ENCODE measurements at places on chromosomes 3 and 15.

GRCh38 chr3:150331978-150332568, 76.0 kb upstream of the TSC22D2 start:
- DNase-seq = no peak

- DNase-seq = no peak
Observed at GRCh38 chr3:134874737-134875413, 79.8 kb downstream of the EPHB1 start.

DNA sequence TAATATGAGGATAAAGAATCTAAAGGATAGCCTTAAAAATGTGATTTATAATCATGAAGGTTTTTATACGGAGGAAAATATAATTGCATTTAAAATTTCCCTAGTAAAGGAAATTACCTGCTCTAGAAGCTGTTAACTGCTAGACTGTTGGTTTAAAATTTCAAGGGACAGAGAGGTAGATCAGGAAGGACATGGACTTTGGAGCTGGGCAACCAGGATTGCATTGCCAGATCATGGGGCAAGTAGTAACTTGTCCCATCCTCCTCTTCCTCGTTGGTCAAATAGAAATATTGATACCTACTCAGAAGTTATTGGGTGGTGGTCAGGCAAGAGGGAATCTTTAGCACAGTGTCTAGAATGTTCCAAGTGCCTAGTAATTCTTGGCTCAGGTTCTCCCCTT, 525.1 kb downstream of the MFSD1 start:
- DNase-seq = no peak

DNA sequence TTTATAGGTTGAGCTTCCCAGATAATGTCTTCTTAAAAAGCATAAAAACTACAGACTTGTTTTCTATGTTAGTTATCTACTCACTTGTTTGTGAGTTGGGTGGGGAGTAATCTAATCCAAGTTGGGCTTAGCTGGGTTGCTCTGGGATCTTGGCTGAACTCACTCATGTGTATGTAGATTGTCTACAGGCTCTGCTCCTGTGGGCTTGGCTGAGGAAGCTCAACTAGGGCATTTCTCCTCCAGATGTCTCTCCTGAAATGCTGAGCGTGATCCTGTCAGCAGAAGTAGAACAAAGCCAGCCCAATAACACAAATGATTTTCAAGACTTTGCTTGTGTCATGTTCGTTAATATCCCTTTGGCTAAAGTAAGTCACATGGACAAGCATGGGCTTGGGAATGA, 17.3 kb downstream of the KCNH8 start:
- no peak for DNase-seq
